ENCODE measurements at places on chromosomes 11 and 22.

DNA sequence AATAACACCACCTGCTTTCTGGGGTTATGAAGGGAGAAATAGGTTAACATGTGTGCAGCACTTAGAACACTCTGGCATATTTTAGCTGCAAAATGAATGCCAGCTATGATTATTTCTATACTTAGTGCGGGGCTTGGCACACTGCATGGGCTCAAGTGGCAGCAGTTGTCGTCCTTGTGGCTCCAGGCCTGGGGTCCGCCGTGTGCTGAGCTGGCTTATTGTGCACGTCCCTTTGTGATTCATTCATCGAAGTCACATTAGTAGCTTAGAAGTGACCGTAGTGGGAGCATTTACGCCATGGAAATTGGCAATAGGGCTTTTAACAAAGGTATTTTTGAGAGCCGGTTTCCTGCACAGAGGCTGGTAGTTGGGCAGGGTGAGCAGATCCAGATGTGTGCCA is 4.2 kb downstream of the RASD2 start:
- DNase-seq, result no peak

- DNase-seq, result no peak
These were observed 15.2 kb upstream of the SERPIND1 start for GRCh38 chr22:20758688-20759087.

- no peak for DNase-seq
These were observed 551.6 kb downstream of the METTL15 start for GRCh38 chr11:28659716-28660348.

DNA sequence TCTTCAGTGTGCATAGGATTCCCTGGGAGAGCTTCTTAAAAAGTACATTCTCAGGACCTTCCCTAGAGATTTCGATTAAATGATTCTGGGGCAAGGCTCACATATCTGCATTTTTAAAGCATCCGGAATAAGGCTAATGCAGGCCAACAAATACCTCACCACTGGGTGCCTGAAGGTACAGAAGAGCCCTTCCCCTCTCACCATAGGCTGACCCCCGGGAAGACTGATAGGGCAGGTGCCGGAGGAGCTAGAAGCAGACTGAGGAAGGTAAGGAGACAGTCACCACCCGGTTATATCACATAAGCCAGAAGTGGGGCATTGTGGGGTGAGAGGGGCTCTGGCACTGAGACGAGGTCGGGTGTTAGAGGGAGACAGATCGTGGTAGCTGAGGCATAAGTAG is 1059.3 kb downstream of the NTM start:
- no peak for DNase-seq

Measured in GM20000 (cell line).